ENCODE measurements at places on chromosomes 7 and 10. TPM values are rescaled to one million over a fixed set of nuclear protein-coding genes. Genes with fewer than 3 reads are reported as not detected.

- no peak for DNase-seq
These were observed 85.0 kb upstream of the FAM180A start for GRCh38 chr7:135833642-135834041.

- no peak for DNase-seq
These were observed 1027.5 kb downstream of the GATA3 start for GRCh38 chr10:9081961-9082360.

DNA sequence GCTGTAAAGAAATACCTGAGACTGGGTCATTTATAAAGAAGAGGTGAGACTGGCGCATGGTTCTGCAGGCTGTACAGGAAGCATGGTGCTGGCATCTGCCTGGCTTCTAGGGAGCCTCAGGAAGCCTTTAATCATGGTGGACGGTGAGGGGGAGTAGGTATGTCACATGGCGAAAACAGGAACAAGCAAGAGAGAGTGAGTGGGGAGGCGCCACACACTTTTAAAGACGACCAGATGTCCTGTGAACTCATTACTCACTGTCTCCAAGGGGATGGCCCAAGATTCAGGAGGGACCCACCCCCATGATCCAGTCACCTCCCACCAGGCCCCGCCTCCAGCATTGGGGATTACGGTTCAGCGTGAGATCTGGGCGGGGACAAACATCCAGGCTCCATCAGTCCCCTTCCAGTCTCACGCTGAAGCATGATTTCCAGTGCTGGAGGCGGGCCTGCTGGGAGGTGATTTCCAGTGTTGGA, 3.2 kb downstream of the ZNF316 start:
- DNase-seq: no peak

GRCh38 chr7:151871904-151872303, 5.0 kb downstream of the PRKAG2 start:
- DNase-seq: no peak

- DNase-seq: no peak
These were observed 90.8 kb downstream of the LMBR1 start for GRCh38 chr7:156802214-156802613.

DNA sequence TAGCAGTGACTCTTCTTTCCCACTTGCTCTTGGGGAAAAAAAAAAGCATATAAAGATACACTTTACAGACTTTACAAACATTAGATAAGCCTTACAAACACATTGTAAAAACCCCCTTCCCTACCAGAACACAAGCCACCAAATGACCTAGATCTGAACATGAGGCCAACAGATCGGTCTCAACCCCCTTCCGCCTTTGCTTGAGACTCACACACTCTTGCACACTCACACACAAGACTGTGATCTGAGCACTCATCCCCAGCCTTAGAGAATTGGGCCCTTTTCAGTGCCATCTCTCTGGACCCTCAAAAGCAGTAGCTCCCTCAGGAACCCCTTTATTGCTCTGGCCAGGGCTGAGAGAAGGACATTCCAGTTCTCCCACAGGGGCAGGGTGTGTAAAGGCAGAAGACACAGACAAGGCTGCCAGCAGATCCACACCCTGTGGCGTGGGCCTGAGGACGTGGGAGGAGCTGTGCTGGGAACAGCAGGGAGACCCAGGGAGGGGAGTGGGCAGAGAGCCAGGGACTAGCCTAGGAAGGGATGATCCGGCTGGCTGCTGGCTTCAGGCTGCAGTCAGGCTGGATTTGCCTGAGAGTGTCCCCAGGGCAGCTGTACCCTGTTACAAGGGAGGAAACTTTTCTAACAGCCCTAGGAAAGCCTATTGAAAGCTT, 206.7 kb downstream of the KIAA1217 start:
- DNase-seq: no peak

Gene VSTM2A
- not detected for total RNA-seq

Gene RBP3
- total RNA-seq: not detected

Gene WDR37
- total RNA-seq: 31.4 TPM

Gene SPACDR
- 4.3 TPM for total RNA-seq

DNA sequence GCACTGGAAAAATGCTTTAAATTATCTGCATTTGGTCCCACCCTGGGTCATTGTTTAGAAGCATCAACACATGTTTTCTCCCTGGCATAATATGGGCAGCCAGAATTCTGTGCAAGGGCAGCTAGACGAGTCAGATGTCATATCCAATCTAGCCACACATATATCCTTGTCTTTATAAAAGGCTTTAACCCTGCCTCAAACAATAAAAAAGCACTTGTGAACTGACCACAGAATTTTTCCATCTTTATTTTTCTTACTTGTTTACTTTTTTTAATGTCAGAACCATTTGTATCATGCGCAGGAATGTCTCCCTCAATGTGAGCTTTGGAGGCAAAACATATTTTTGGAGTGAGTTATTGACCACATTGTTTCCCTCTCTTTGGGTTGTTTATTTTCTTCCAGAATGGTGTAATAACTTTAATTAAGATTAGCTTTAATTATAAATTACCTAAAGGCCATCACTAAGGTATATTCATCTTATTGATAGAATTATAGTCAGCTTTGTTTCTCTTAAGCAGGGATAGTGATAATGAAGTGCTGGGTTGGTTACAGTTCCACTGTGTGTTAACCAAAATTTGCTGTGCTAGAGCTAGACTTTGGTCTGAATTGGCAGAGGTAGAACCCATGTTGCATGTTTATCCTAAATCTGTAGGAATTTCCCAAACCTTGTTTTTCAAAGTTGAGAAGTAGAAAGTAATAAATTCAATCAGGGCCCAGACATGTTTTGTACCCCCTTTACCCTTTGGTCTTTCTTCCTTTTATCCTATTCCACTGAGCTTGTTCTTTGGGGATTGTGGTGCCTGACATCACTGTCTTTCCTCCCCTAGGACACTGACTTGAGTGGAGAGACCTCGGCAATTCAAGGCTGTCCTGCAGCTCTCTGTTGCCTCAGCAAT, 1078.4 kb downstream of the KCNMA1 start:
- no peak for DNase-seq

Gene LBX1
- not detected for total RNA-seq

DNA sequence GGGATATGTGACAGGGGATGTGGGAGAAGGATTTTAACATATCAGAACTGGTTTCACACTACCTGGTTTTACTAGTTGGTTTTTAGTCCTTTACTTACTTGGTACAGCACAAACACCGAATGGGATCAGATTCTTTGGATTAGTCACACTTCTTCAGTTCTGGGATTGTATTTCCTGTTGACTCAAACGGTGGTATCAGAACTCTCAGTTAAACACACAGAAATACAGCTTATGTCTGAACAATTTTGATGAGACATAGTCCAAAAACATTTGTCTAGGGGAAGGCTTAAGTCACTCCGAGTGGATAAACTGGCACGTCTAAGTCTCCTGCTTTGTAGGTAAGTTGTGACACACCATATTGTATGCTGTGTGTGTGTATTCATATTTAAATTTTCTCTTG, 480.5 kb downstream of the PHTF2 start:
- DNase-seq: no peak

Gene ADCYAP1R1
- total RNA-seq: not detected

DNA sequence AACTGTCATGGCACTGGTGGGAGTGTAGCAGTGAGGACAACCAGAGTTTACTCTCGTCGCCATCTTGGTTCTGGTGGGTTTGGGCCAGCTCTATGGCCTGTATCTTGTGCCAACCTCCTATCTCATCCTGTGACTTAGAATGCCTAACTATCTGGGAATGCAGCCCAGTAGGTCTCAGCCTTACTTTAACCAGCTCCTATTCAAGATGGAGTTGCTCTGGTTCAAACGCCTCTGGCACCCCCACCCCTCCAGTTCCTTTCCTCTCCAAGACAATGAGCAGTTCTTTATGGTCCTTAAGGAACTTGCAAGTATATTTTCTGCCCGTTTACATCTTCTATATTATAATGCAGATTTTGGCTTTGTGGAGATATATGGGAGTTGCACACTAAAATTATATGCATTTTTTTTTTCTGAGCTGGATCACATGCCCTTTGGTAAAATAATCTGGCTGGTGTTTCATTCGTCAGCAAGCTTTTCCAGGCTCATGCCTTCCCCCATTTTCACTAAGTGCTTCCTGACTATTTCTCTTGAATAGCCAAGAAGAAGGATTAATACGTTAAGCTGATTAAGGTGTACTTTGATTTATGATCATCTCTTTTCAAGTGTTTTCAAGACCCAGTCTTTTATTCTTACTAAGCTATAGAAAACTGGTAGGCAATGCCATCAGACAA, 11.2 kb upstream of the WIPF3 start:
- no peak for DNase-seq

DNA sequence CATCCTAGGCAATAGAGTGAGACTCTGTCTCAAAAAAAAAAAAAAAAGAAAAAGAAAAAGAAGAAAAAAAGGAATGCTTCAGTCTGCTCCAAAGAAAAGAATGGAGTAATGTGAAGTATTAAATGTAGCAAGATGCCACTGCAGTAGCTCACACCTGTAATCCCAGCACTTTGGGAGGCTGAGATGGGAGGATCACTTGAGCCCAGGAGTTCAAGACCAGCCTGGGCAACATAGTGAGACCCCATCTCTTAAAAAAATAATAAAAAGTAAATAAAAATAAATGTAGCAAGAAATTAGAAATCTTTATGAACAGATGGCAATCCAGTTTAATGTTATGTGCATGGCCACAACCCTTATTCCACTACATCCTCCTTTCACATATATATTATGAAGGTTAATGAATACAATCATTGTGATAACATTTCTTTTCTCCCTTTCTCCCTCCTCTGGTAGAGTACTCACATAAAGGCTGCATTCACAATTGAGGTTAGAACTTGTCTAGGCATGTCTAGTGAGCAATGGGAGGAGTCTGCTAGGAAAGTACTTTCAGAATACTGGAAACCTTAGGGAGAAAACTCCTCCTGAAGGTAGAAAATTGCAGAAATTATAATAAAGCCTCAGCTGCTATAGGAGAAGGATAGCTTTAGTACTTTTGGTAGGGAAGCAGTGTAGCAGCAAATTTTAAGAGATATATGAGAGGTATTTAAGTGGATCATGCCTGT, 20.4 kb downstream of the KLLN start:
- no peak for DNase-seq

GRCh38 chr10:60351191-60351853, 38.4 kb downstream of the ANK3 start:
- DNase-seq: no peak

DNA sequence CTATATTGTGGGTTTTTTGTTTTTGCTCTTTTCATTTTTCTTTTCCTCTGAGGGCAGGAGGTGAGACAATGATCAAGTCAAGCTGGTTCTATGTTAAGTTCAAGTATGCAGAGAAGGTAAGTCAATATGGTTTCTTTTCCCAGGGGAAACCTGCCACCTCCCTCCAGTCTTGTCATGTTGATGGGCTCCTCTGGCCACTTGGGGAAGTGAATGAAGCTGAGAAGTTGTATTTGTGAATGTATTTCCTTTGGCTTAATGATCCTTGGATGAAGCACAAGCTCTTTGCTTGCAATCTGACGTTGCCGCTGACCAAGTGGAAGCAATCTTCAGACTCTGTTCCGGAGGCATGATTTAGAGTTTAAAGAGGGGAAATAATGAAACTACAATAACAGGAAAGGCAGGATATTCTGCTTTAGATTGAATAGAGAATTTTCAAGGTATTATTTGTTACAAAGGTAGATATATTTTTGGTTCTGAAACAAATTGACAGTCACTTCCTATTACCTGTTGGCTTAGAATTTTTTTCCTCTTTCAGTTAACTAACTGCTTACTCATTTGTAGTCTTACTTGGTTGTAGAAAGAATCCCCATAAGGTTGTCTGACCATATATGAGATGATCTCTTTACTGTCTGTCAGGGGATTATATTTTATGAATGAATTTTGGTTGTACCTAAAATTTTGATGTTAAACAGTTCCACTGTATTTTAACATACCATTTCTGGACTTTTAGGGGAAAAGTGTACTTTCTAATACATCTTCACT, 369.6 kb downstream of the AUTS2 start:
- DNase-seq: no peak

DNA sequence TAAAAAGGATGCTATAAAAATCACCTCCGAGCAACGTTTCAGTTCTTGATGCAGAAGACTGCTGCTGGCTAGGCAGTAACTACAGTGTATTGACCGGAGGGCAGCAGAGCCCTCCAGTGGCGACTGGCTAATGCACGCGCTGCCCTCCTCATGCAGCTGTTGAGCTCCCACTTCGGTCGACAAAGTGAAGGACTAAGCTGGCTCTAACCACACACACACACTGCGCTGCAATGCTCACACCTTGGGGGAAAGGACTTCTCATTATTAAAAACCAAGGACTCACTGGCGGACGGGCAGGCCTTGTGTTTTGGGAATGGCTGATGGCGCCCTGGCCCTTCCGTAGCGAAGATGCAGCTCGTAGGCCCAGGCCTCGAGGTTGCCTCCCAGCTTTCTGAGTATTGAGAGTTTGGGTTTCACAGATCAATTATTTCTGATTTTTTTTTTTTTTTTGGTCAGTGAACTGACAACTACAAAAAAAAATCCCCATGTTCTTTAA, 120.9 kb upstream of the DIP2C start:
- no peak for DNase-seq

DNA sequence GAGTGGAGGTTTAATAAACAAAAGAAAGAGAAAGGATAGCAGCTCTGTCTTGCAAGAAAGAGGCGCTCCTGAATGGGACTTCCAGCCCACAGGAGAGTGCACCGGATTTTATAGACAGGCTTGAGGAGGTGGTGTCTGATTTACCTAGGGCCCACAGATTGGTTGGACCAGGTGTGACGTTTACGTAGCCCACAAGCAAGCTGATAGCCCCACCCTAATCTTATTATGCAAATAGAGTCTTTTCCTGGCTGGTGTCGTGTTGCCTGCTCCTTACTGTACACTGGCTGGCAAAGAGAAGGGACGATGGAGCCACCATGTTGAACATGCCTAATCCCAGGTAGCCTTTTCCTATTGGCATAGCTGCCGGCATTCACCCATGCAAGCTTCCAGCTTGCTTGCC, 319.7 kb upstream of the POM121L12 start:
- DNase-seq: no peak

DNA sequence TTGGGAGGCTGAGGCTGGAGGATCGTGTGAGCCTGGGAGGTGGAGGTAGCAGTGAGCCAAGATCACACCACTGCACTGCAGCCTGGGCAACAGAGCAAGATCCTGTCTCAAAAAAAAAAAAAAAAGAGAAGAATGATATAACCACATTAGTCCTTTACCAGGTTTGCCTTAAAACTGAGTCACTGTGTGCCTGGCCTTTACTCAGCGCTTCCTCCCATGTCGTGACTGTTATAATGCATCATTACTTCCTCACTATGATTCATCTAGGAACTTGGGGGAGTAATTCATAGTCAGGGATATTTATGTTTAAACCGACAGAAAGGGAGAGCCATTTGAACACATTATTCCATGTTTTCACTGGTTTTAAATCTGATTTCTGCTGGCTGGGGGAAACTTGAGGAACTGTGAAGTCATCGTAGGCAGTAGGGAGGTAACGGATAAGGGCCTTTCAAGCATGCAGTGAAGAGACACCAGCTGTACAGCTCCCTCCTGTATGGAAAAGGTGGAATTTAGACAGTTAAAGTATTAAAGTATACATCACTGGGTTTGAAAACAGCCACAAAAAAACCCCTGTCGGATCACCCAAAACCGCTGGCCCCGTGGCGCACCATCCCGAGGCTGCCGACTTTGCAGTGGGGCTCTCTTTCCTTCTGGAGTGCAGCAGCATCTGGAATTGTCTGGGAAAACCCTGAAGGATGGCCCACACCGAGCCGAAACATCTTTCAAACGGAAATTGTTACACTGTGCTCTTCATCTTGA, 119.8 kb downstream of the NKX6-2 start:
- no peak for DNase-seq
